Cardiac muscle cell (in vitro differentiated cells and primary cell): ENCODE measurements at places on chromosomes 2 and 18. TPM values are rescaled to one million over a fixed set of nuclear protein-coding genes. Genes with fewer than 3 reads are reported as not detected.

LRRFIP1 gene
- polyA plus RNA-seq: 90.9 and 125 TPM in 2 replicates

LAMA1 gene
- polyA plus RNA-seq: 11.4 and 20.8 TPM in 2 replicates

SLC5A7 gene
- 0.69 TPM in 1 of 2 replicates, not detected in the other for polyA plus RNA-seq

DSC1 gene
- 0.07 TPM in 1 of 2 replicates, not detected in the other for polyA plus RNA-seq

DNA sequence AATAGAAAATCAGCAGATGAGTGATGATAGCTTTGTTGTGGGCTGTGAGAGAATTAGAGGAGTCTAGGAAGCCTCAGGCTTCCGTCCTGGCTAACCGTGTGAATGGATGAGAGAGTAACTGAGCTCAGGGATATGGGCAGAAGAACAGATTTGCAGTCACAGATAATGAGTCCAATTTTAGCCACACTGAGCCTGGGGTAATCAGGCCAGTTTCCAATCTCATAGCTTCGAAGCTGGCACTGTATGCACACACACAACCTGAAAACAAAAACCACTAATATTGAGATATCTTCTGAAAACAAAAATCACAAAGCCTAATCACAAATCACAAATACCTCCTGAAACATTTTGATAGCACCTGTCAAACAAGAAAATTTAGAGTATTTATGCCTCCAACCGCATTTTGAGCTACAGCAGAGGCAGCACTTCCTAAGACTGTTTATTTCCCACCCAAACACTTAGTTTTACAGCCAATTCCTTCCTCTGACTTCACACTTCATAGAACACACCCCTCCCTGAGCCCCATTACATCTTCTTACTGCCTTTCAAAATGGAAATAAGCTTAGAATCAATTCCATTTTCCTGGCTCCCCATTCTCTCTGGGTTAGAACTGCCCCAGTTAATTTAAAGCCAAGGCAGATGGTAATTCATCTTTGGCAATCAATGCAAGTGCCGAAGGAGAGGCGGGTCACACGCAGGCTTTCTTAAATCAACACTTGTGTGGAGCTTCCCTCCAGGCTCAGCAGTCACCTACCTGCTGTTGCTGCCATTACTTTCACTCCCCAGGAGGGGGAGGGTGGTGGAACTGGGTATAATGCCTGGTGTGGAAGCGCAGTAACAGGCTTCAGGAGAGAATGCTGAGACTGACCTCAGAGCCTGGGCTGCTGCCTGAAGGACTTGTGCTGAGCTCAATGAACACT lies 18.9 kb downstream of the TTR start:
- DNase-seq: peak; percentile 20
- H3K4me3 ChIP-seq: no peak overlapping the region
- H3K27me3 ChIP-seq: no peaks in the 10 kb centered on the region
- H3K36me3 ChIP-seq: no peaks in the 10 kb centered on the region
- H3K4me1 ChIP-seq: peaks cover 26% of the 10 kb centered on the region
- H3K27ac ChIP-seq: peak overlapping the region; percentile 36

FAP gene
- not detected in 2 replicates for polyA plus RNA-seq

GRCh38 chr2:226581661-226582060 lies 218.0 kb downstream of the IRS1 start:
- no peaks in the 10 kb centered on the region for H3K36me3 ChIP-seq
- no peaks in the 10 kb centered on the region for H3K27me3 ChIP-seq
- no peaks in the 10 kb centered on the region for H3K4me1 ChIP-seq
- H3K4me3 ChIP-seq: no peak overlapping the region
- H3K27ac ChIP-seq: no peak overlapping the region

DNA sequence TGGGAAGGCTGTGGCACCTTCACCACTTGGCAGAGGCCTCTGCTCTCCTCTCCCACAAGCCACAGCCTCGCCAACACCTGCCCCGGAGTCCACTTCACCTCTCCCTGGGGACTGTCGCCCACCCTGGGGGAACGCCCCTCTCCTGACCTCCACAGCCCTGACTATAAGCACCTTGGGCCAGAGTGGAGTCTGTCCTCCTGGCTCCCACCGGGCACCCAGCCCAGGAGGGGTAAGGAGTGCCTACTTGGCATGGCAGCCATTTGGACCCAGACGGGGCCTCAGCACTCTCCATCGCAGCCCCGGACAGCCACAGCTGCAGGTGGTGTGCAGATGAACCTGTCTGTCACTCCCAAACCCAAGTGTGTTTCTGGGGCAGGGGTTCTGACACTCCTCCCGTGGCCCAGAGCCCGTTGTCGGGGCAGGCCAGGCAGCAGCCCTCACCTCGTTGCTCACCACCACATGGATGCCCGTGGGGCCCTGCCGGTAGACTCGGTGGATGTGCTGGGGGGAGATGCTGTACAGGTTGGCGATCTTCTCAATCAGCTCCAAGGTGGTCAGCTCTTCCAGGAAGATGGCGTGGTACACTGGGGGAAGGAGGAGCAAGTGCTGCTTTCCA lies 53.5 kb downstream of the TFCP2L1 start:
- H3K27me3 ChIP-seq: no peaks in the 10 kb centered on the region
- H3K36me3 ChIP-seq: no peaks in the 10 kb centered on the region
- no peak overlapping the region for H3K27ac ChIP-seq
- H3K4me3 ChIP-seq: no peak overlapping the region

GRCh38 chr2:241813644-241814392 lies 4.8 kb downstream of the NEU4 start:
- H3K4me1 ChIP-seq: no peaks in the 10 kb centered on the region
- no peak overlapping the region for H3K4me3 ChIP-seq
- H3K27ac ChIP-seq: no peak overlapping the region
- peak; percentile 11 for DNase-seq
- no peaks in the 10 kb centered on the region for H3K36me3 ChIP-seq

ERBB4 gene
- polyA plus RNA-seq: 42.1 and 54.6 TPM in 2 replicates

GRCh38 chr18:32730068-32730467 lies 42.8 kb downstream of the KLHL14 start:
- peaks cover 4% of the 10 kb centered on the region for H3K36me3 ChIP-seq
- no peak overlapping the region for H3K4me3 ChIP-seq

- no peaks in the 10 kb centered on the region for H3K27me3 ChIP-seq
- H3K4me1 ChIP-seq: peaks cover 23% of the 10 kb centered on the region
- no peaks in the 10 kb centered on the region for H3K36me3 ChIP-seq
- H3K4me3 ChIP-seq: no peak overlapping the region
- peak; percentile 15 for DNase-seq
Observed at GRCh38 chr2:206212673-206213513, 53.2 kb downstream of the EEF1B2 start.

DNA sequence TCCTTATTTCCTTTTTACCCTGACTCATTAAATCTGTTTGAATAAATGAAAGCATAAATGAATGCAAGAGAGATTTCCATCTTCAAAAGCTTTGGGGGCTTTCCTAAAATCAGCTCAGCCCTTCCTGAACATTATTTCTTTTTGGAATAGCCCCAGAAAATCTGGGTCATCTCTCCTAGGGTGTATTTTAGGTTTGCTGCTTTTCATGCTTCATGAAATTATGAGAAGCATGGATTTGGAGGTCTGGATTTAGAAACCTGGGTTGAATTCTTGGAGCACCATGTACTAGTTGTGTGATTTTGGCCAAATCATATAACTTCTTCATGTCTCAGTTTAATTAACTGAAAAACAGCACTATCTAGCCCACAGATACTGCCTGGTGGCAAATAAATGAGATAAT lies 24.0 kb upstream of the PELI1 start:
- H3K36me3 ChIP-seq: no peaks in the 10 kb centered on the region
- no peak overlapping the region for H3K4me3 ChIP-seq
- H3K27ac ChIP-seq: no peak overlapping the region
- H3K4me1 ChIP-seq: no peaks in the 10 kb centered on the region
- DNase-seq: no peak

ABCB6 gene
- polyA plus RNA-seq: 24.2 and 32.9 TPM in 2 replicates

DNA sequence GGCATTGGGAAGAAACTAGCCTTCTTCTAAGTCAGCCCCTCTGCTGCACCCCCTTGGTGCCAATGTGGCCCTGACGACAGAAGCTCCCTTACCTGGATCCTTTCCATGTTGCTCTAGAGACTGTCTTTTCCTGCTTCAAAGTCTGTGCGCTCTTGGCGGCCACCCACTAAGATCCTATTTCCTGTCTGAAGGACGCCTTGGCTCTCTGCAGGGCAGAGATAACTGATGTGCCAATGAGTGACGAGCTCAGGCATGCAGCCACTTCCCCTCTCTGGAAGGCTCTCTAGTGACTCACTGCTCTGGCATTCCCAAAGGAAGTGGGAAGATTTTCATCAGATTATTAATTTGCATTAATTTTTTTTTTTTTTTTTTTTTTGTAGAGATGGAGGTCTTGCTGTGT lies 273.5 kb downstream of the CDH20 start:
- H3K27ac ChIP-seq: no peak overlapping the region
- DNase-seq: peak; percentile 96
- H3K4me1 ChIP-seq: peaks cover 17% of the 10 kb centered on the region
- peak overlapping the region; percentile 4 for H3K4me3 ChIP-seq

GRCh38 chr2:168120730-168121129 lies 126.7 kb downstream of the STK39 start:
- H3K36me3 ChIP-seq: peaks cover 16% of the 10 kb centered on the region
- H3K27ac ChIP-seq: no peak overlapping the region
- peaks cover 4% of the 10 kb centered on the region for H3K4me1 ChIP-seq
- no peaks in the 10 kb centered on the region for H3K27me3 ChIP-seq

- no peak overlapping the region for H3K27ac ChIP-seq
- H3K4me1 ChIP-seq: no peaks in the 10 kb centered on the region
- H3K36me3 ChIP-seq: no peaks in the 10 kb centered on the region
- DNase-seq: no peak
- H3K27me3 ChIP-seq: no peaks in the 10 kb centered on the region
- no peak overlapping the region for H3K4me3 ChIP-seq
Observed at GRCh38 chr2:208135794-208136715, 6.4 kb upstream of the CRYGC start.

DNA sequence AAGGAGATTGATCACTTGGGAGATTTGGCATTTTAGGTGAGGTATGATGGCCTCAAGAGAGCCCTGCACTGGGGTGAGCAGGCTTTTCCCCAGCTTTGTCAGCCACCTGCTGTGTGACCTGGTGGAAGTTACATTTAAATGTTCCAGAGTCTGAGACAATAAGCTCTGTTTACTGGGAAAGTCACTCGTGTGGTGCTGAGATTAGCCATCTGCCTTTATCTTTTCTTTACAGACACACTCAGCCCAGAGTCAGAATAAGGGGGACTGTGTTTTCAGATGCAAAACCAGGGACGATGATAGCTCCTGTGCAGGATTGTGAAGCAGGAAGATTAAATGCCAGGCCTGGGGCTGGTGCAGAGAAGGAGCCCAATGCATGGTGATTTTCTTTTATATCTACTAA lies 47.9 kb downstream of the SH3RF3 start:
- no peaks in the 10 kb centered on the region for H3K27me3 ChIP-seq
- H3K4me3 ChIP-seq: no peak overlapping the region
- DNase-seq: no peak
- peaks cover 5% of the 10 kb centered on the region for H3K4me1 ChIP-seq

DNA sequence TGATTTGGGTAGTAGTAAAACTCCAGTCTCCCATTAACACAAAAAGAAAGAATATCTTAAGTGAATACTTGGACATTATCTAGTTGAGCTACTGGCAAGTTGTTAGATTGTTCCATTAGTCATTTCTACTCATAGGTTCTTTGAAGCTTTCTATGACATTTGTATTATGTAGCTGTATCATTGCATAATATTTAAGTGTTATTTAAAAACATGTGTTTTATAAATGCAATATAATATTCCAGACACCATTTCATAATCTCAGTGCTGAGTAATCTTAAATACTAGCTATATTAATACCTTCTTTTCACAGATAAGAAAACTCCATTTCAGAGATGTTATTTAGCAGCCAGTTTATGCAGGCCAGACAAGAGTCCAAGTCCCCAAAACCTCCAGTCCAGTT lies 271.9 kb downstream of the NCKAP5 start:
- H3K4me1 ChIP-seq: no peaks in the 10 kb centered on the region
- H3K4me3 ChIP-seq: no peak overlapping the region
- H3K27ac ChIP-seq: no peak overlapping the region
- no peaks in the 10 kb centered on the region for H3K36me3 ChIP-seq

- H3K36me3 ChIP-seq: no peaks in the 10 kb centered on the region
- DNase-seq: no peak
- H3K27ac ChIP-seq: peak overlapping the region; percentile 91
- peak overlapping the region; percentile 98 for H3K4me3 ChIP-seq
Observed at GRCh38 chr2:234953116-234954031, 1.6 kb downstream of the SH3BP4 start.

- no peaks in the 10 kb centered on the region for H3K27me3 ChIP-seq
- no peak for DNase-seq
- H3K4me3 ChIP-seq: no peak overlapping the region
- H3K27ac ChIP-seq: no peak overlapping the region
- peaks cover 51% of the 10 kb centered on the region for H3K4me1 ChIP-seq
Observed at GRCh38 chr2:134154246-134154645, 99.6 kb upstream of the MGAT5 start.

EGR4 gene
- 0.31 TPM in 1 of 2 replicates, not detected in the other for polyA plus RNA-seq

- DNase-seq: no peak
- H3K4me3 ChIP-seq: no peak overlapping the region
- no peaks in the 10 kb centered on the region for H3K27me3 ChIP-seq
- H3K36me3 ChIP-seq: no peaks in the 10 kb centered on the region
Observed at GRCh38 chr2:172986040-172986439, 89.6 kb upstream of the MAP3K20 start.

TRIM54 gene
- polyA plus RNA-seq: 41.6 and 46.7 TPM in 2 replicates

GRCh38 chr2:70771446-70771845 lies 3.4 kb upstream of the ADD2 start:
- H3K4me3 ChIP-seq: no peak overlapping the region
- no peak overlapping the region for H3K27ac ChIP-seq
- H3K4me1 ChIP-seq: peaks cover 3% of the 10 kb centered on the region
- H3K36me3 ChIP-seq: no peaks in the 10 kb centered on the region
- DNase-seq: no peak

- no peak for DNase-seq
- no peak overlapping the region for H3K4me3 ChIP-seq
- no peaks in the 10 kb centered on the region for H3K36me3 ChIP-seq
- no peaks in the 10 kb centered on the region for H3K27me3 ChIP-seq
- H3K27ac ChIP-seq: no peak overlapping the region
Observed at GRCh38 chr2:103921161-103921560, 932.8 kb upstream of the POU3F3 start.

DNA sequence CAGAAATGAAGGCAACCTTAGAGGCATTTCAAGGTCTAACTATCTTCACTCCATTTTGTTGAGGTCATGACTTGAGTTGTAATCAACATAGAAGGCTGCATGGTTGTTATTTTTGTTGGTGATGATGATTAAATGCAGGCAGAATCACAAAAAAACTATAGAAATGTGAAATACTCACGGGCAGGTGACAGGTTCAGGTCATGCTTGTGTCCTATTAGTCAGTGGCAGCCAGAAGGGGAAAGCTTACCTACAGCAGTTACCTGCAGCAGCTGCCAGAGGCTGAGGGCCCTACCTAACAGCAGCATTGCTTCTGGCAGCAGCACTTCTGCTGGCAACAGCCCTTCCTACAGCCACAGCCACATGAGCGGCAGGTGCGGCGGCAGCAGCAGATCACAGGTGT lies 394 bp downstream of the SCYGR3 start:
- no peak overlapping the region for H3K4me3 ChIP-seq
- H3K36me3 ChIP-seq: no peaks in the 10 kb centered on the region
- no peak overlapping the region for H3K27ac ChIP-seq
- H3K4me1 ChIP-seq: no peaks in the 10 kb centered on the region

GRCh38 chr2:196105951-196106350 lies 37.3 kb upstream of the DNAH7 start:
- no peaks in the 10 kb centered on the region for H3K27me3 ChIP-seq
- no peaks in the 10 kb centered on the region for H3K4me1 ChIP-seq
- H3K27ac ChIP-seq: no peak overlapping the region

GRCh38 chr18:52000435-52000834 lies 339.6 kb upstream of the DCC start:
- no peak for DNase-seq
- no peak overlapping the region for H3K4me3 ChIP-seq
- no peaks in the 10 kb centered on the region for H3K4me1 ChIP-seq
- H3K27me3 ChIP-seq: no peaks in the 10 kb centered on the region
- H3K36me3 ChIP-seq: no peaks in the 10 kb centered on the region

TNFRSF11A gene
- polyA plus RNA-seq: 0.66 and 1.4 TPM in 2 replicates

PLCD4 gene
- polyA plus RNA-seq: 1.7 and 3.3 TPM in 2 replicates

GRCh38 chr18:59915606-59916005 lies 15.8 kb downstream of the PMAIP1 start:
- H3K27ac ChIP-seq: no peak overlapping the region
- H3K4me3 ChIP-seq: no peak overlapping the region
- H3K4me1 ChIP-seq: peaks cover 14% of the 10 kb centered on the region
- no peaks in the 10 kb centered on the region for H3K36me3 ChIP-seq
